ENCODE measurements at places on chromosomes 5 and 9.
A peak's percentile ranks its signal among the peaks of the same experiment; 100 is the strongest.

GRCh38 chr5:22560147-22560546 is 293.0 kb downstream of the CDH12 start:
- peak; percentile 96 for DNase-seq

- DNase-seq = no peak
These were observed 271.5 kb upstream of the C9orf72 start for GRCh38 chr9:27844797-27845196.

DNA sequence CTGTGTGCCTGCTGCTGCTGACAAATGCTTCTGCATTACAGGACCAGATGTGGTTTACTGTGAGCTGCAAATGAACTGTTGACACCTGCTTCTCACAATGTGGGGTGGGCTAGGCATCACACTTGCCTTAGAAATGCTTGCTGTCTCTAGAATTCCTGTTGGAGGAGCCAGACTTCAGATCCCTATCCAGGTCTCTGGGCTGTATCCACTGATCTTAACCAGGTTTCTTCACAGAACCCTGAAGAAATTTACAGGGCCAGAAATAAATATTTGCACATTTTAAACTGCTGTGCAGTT is 255.4 kb downstream of the FAM114A2 start:
- no peak for DNase-seq

GRCh38 chr5:5494489-5495402 is 72.3 kb downstream of the ICE1 start:
- DNase-seq = no peak

- DNase-seq = no peak
These were observed 18.3 kb downstream of the NDUFS6 start for GRCh38 chr5:1819458-1819857.

DNA sequence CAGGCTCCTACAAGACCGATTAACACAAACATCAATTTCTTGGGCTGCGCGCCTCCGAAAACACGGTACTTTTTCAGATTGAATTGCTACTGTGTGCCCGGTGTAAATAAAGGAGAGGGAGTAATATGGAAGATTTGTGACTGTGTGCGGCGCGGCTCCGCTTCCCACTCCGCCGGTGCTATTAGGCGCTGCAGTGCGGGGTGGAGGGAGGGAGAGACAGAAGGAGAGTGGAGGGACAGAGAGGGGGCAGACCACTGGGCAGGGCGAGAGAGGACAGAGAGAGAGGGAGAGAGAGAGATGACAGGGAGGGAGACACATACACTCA is 24.7 kb upstream of the RNU6ATAC start:
- no peak for DNase-seq

GRCh38 chr5:72602696-72603685 is 95.8 kb upstream of the ZNF366 start:
- DNase-seq = no peak

- DNase-seq = no peak
These were observed 5.4 kb upstream of the PITX1 start for GRCh38 chr5:135039271-135040033.

DNA sequence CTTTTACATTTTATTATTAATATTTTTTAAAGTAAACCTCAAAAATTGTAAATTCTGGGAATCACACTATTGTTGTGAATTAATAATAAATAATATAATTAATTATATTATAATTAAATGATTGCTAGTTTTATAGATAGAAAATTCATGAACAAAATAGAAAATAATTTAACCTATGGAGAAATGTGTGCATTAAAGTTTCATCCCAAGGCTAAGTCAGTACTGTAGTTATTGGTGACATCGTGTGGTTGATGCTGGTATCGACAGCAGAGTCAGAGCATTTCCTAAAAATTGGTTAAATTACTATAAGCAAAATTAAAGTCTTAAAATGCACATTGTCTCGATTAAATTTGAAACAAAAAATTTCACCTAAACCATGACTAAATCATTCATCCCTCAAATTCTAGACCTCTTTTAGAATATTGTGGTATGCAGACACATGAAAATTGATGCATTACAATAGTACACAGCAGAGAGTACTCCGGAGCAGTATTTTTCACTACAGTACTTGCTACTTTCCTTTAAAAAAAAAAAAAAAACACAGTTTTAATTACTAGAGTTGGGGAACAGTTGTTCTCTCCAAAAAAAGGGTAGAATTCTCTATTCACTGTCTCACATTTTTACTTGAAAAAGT is 73.9 kb downstream of the RORB start:
- DNase-seq = peak; percentile 18

- DNase-seq = no peak
These were observed 570.6 kb upstream of the CLINT1 start for GRCh38 chr5:158429564-158429963.

- no peak for DNase-seq
These were observed 16.8 kb downstream of the KDM3B start for GRCh38 chr5:138369261-138369660.

- peak; percentile 58 for DNase-seq
These were observed 2.8 kb upstream of the RICTOR start for GRCh38 chr5:39076757-39077728.

DNA sequence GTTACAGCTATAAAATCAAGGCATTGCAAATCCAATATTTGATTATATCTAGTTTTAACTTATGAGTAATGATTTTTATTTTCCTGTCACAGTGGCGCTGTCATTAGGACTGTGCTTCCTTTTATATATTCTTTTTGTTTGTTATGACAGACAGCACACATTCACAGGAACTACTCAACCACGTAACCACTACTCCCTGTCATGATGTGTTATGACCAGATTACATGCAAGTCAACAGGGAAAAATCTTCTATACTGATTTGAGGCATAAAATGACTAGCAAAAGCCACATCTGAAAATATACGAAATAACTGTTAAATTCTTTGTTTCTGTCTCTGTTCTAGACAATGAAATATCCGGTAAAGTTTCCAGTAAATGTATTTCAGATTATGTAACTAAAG is 25.4 kb downstream of the SREK1 start:
- no peak for DNase-seq

GRCh38 chr5:52864884-52865283 is 77.2 kb downstream of the ITGA1 start:
- no peak for DNase-seq

GRCh38 chr9:221989-222776 is 7.5 kb downstream of the DOCK8 start:
- DNase-seq = no peak

DNA sequence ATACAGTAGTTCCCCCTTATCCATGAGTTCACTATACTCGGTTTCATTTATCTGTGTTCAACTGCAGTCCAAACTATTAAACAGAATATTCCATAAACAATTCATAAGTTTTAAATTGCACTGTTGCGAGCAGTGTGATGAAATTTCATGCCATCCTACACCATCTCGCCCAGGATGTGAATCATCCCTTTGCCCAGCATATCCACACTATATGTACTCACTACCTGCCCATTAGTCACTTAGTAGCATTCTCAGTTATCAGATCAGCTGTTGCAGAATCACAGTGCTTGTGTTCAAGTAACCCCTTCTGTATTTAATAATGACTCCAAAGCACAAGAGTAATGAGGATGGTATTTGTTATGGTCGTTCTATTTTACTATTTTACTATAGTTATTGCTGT is 51.5 kb downstream of the SHOC1 start:
- peak; percentile 89 for DNase-seq

GRCh38 chr9:35470894-35471293 is 19.0 kb upstream of the RUSC2 start:
- DNase-seq = no peak

- DNase-seq = no peak
These were observed 1158.6 kb downstream of the CDH12 start for GRCh38 chr5:21694567-21694966.

GRCh38 chr9:129225815-129226214 is 47.8 kb upstream of the IER5L start:
- no peak for DNase-seq

DNA sequence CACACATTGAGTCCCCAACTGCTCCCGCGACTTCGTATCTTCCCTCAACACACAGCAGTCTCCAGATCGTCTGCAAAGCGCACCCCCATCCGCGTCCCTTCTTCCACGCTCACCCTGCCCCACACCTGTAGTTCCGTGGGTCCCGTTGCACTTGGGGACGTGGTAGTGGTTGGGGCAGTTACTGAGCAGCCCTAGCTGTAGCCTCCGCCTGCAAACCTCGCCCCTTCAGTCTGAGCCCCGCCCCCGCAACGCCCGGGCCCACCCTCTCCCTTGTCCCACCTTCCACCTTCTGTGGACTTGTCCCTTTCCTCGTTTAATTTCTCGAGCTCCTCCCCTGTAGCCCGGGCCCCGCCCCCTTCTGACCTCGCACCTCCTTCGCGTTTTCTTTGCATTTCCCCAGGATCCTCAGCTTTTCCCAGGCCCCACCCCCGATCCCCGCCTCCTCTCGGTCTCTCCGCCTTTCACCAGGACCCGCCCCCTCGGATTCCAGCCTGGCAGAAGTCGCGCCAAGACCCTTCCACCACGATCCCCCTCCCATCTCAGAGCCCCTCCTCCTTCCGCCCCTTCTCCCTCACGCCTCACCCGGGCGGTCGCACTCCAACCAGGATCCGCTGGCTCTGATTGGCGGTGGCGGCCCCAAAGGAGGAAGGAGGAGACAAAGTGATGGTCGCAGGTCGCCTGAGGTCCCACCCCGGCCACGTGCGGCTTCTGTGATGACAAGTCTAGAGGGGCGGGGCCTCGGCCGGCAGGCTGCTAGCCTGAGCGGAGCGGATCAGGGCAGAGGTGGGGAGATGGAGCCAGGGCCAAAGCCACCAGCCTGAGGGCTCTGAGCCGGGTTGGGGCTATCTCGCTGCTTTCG is at the start of gene ATOSB:
Gene ATOSB, minus strand, starts transcription at position 183 of the 859 bp plus-strand sequence. CDS start 7,588 bp downstream, outside the sequence.
- DNase-seq = peak; percentile 92

GRCh38 chr5:56631719-56632118 is 183.6 kb upstream of the MAP3K1 start:
- no peak for DNase-seq

DNA sequence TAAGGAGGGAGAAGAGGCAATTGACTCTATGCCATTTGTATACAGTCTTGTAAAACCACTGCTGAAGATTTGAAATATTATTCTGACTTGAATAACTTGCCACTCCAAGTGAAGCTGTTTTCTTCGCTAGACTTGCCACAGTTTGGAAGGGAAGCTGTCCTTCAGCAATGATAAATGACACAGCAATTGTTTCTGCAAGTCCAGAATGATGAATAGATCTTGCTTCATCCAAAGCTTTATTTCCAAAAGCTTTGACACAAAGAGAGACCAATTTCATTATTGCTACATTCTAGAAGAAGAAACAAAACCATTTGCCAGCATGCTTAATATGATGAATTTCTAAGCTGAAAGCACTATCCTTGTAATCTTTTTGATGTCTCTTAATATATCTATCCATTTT is 73.7 kb downstream of the ZNF366 start:
- no peak for DNase-seq

GRCh38 chr5:135219868-135220267 is 179.2 kb downstream of the MACROH2A1 start:
- DNase-seq = no peak

DNA sequence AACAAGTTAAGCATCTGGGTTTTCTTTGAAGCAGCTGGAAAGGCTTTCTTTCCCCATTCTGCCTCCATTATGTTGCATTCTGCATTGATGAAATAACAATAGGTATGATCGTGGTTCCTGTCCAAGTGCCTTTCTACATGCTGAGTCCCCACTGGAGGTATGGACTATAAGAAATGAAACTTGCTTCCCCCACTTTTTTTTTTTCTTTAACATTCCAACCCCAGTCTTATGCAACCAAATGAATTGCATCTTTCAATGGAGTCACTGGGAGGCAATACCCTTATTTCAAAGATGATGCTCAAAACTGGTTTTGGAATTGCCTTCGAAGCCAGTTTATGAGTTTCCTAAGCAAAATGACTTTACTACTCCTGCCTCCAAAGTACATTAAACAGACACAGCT is 58.9 kb downstream of the ARSB start:
- DNase-seq = no peak

DNA sequence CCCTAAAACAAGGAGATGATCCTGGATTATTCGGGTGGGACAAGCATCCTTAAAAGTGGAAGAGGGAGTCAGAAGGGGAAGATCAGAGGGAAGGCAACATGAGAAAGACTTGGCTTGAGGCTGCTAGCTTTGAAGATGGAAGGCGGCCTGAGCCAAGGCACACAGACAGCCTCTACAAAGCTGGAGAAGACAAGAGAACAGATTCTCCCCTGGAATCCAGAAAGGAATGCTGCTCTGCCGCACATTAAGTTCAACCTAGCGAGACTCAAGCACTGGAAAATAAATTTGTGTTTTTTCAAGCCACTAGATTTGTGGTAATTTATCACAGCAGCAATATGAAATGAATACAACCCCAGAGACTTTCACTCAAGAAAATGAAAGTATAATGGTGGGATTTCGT is 17.9 kb downstream of the SLC36A3 start:
- DNase-seq = no peak

GRCh38 chr5:40572391-40572790 is 107.3 kb upstream of the PTGER4 start:
- DNase-seq = no peak

GRCh38 chr9:130194378-130194932 is 22.3 kb downstream of the NCS1 start:
- no peak for DNase-seq

- no peak for DNase-seq
These were observed 197.7 kb upstream of the CDKN2B start for GRCh38 chr9:22206833-22207232.

- no peak for DNase-seq
These were observed 257.1 kb downstream of the AOPEP start for GRCh38 chr9:94983552-94983951.

DNA sequence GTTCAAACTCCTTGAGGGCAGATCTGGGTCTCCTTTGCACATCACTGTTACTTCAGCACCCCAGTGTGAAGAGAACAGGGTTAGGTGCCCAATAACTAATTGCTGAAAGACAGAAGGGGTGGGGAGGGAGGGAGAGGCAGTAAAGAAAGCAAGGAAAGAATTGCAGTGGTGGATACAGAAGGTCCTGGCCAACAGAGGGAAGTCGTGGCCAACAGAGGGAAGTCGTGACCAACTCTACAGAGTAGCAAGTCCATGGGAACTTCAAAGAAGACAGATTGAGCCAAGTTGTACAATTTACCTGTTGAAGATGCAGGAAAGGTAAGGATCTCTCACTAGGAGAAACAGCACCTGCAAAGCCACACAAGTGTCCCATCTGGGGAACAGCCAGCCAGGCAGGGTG is 27.0 kb downstream of the CCNJL start:
- no peak for DNase-seq

DNA sequence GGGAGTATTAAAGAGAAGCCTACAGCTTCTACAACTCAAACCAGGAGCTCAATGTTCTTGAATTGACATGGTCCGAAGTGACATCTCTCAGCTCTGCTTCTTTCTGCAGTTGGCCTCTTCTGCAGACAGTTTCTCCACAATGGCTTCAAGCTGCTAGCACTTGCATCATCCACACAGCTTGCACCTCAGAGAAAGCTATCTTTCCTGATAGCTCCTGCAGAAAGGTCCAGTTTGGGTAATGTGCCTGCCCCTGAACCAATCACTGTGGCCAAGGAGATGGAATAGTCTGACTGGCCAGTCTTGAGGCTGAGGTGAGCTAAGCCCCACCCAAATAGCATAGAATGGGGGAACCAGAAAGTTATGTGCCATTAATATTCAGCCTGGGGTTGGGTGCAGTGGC is 95.8 kb upstream of the ABCA1 start:
- no peak for DNase-seq
